Stimulated activated naive CD4-positive, alpha-beta T cell (primary cell): ENCODE measurements at places on chromosomes 11 and 22.

DNA sequence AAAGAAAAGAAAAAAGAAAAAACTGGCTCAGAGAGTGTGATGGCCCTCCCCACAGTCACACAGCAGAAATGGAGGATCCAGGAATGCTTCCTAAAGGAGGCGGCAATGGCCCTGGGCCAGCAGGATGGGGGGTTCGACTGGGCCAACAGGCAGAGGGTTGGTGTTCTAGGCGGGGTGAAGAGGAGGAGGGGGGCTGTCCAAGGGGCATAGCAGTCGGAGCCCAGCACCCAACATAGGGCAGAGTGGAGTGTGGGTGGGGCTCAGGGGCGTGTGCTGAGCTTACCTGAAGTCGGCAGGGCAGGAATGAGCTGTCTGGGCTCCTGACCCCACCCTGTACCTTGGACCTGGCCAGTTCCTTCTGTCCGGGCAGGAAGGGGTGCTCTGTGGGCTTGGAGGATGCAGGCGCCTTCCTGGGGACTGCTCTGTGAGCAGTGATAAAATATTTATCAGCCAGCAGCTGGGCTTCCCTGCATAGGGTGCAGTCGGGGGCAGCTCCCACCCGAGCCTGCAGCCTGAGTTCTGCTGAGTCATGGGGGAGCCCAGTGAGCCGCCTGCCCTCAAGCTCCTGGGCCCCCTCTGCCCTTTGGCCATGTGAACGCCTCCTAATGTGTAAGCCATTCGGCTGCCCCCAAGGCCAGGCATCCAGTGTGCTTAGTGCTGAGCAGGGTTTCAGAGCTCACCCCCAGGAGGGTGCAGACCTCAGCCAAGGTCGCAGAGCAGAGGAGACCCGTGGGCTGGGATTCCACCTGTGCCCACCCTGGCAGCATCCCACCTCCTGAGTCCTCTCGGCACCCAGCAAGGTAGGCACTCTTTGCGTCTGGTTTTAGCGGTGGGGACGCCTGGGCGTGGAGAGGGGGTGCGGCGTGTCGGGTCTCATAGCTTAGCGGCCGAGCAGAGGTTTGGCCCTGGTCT lies 25.3 kb upstream of the PRR5 start:
- no peak for DNase-seq

DNA sequence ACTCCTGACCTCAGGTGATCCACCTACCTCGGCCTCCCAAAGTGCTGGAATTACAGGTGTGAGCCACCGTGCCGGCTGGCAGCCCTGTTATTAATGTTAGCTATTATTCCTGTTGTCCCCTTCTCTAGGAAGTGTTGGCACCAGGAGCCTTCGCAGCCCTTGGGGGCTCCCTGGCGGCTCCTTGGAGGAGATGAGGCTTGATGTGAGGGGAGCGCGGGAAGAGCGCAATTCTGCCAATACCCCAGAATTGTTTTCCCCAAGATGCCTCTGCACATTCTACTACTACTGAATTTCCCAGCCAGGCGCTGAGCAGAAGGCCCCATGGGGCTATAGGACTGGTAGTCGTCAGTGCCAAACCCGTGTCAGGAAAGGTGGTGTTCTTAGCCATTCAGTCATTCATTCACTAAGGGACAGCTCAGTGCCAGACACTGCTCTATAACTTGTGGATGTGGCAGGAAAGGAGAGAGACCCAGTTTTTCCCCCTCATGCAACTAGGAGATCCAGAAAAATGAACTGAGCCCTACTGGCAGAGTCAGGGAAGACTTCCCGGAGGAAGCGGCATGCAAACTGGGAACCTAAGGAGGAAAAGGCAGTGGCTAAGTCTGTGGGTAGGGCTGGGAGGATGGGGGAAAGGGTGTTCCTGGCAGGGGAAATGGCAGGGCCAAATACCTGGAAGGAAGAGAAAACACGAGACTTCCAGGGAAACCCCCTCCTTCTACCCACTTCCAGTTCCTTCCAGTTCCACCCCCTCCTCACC lies 3.5 kb downstream of the FBLN1 start:
- DNase-seq = no peak

- no peak for DNase-seq
Measured at GRCh38 chr11:43278193-43278956, 33.4 kb upstream of the API5 start.

GRCh38 chr11:94806419-94806818 lies 38.3 kb downstream of the AMOTL1 start:
- no peak for DNase-seq
